Karpas-422 (cell line): ENCODE measurements at places on chromosomes 2 and 18. TPM values are rescaled to one million over a fixed set of nuclear protein-coding genes. Genes with fewer than 3 reads are reported as not detected.

Gene GPR17
- total RNA-seq = not detected in 2 replicates

DNA sequence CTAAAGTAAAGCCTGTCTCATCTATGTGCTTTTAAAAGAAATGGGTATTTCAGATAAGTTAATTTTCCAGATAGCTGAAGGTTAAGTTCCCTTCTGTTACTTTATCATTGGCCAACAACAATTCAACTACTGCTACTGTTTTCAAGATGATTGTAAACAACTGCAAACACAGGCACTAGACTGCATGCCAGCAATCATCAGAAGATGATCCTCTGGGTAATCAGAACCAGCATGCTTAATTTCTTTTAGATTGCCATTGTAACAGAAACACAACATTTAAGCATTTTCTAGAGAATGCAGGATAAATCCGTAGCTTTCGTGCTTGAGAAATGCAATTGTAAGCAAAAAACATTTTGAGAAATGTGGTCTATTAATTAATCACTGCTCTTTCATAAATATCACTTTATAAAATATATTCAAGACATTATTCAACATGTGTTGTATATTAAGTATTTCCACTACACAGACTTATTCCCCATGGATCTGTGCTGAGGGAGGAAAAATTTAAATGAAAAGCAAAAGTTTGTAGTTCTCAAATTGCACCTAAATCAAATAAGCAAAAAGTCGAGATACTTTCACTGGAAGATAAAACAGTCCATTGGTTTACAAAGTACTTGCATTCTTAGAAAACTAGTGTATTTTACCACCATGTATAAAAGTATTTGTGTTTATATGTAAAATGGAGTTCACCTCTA, 133.7 kb downstream of the ATL2 start:
- no peak for DNase-seq

- no peak for DNase-seq
Observed at GRCh38 chr18:62576845-62577512, 54.2 kb downstream of the ZCCHC2 start.

Gene GPBAR1
- total RNA-seq = 0.29 and 0.82 TPM in 2 replicates

Gene DTNA
- not detected in 2 replicates for total RNA-seq

GRCh38 chr2:47607005-47607679, 175.8 kb upstream of the MSH6 start:
- no peak for DNase-seq
